Daoy (cell line): ENCODE measurements at places on chromosomes 13 and 19.

DNA sequence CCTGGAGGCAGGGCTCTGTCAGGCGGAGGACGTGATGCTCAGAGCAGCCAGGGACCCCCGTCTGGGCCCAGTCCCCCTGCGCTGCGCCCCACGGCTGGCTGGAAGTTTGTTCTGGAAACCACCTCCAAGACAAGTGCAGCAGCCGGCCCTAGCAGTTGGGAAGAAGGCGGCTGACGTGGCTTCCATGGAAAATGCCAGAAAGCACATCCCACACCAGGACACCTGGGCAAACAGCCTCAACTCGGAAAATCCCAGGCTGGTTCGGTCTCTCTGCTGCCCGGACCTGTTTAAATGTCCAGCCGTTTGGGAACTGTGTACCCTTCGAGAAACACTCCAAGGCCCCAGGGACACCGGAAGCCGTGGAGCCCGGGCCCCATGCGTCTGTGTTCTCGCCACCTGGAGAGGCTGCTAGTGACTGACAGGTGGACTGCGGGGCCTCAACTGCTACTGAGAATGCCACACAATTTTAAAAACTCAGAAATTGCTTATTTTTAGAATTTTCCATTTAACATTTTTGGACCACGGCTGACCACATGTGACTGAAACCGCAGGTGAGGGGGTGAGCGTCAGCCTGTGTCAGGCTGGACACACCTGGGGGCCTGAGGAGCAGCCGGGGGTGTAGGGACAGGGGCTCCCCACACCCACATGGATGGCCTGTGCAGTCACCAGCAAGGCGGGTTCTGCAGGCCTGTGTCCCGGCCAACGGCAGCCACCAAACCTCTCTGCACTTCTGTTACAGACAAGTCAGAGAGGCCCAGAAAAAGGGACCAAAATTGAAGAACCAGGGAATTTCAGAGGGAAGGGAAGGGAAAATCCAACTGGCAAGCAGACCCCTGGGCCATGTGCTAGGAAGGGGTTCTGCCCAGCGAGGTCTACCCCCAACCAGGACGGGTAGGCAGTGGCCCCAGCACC, 31.7 kb downstream of the RASA3 start:
- no peak for DNase-seq

DNA sequence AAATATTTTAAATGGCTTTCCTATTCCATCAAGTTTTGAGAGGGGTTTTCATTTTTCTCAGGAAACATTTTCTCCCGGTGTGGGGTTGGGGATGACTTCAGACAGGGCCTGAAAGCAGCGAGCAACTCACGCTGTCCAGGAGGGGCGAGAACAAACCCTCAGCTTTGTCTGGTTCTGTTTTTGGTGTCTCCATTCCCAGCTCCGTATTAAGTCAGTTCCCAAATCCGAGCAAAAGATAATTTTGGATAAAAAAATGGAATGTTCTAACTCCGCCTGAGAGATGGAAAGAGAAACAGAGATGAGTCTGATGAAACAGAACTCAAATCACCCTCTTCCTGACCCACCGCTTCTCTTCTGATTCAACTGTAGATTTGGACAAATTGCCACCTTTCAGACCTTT, 38.4 kb downstream of the RFX2 start:
- no peak for DNase-seq

GRCh38 chr13:45337803-45338202, 3.2 kb downstream of the TPT1 start:
- no peak for DNase-seq

DNA sequence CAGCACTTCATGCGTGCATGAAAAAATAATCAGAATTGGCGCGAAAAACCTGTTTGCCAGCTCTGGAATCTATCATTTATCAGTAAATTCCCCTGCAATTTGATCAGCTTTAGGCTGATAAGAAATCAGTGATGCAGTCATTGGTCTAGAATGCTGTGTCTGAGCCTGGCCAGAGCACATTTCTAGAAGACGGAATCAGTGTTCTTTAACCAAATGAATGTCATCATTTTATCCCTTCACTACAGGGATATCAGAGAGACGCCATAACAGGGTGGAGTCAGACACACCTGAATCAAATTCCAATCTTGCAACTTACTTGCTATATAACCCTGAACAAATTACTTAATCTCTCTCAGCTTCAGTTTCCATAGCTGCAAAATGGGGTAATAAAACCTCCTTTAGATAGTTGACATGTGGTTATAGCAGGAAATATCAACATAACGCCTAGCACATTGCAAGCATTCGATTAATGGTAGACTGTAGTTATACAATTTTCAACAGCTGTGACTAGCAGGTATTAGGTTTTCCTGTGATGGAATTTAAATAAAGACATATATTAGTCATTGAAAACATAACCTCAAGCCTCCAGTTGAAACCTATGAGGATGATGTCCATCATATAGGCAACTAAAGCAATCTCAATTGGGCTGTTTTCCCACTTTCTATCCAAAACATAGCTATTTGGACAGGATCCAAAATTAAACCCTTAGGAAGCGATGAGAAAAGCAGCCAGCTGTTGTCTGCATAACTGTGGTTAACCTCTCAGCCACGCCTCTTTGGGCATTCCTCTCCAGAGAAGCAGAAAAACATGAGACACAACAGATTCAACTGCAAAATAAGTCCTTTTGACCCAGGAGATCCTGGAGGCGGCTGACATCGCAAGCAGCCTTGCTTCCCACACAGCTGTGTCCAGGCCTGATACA, 51.6 kb upstream of the UBL3 start:
- peak; percentile 81 for DNase-seq

DNA sequence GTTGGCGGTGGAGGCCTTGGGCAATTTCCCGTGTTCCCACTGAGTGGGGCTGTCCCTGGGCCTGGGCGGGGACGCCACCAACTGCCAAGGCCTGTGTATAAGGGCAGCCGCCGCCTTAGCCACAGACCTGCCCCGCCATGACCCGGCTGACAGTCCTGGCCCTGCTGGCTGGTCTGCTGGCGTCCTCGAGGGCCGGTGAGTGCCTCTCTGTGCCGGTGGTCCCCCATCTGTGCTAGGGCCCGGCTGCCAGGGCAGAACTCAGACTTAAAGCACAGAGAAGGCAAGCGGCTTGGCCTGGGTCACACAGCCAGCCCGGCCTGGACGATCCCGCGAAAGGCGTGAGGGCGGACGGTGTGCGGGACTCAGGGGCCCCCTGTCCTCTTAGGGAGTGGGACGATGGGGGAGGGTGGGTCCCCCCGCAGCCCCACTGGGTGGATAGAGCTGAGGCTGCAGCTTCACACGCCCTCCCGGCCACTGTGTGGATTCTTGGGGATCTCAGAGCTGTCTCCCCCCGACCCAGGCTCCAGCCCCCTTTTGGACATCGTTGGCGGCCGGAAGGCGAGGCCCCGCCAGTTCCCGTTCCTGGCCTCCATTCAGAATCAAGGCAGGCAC, at the start of gene AZU1:
AZU1 (plus strand) TSS at position 128 of the 612 bp plus-strand sequence; CDS start at position 138, 10 bp downstream.
- DNase-seq: no peak

- DNase-seq: no peak
These were observed 70.2 kb downstream of the KLF2 start for GRCh38 chr19:16394681-16395375.

GRCh38 chr13:24630851-24631620, 49.2 kb upstream of the ATP12A start:
- peak; percentile 39 for DNase-seq

DNA sequence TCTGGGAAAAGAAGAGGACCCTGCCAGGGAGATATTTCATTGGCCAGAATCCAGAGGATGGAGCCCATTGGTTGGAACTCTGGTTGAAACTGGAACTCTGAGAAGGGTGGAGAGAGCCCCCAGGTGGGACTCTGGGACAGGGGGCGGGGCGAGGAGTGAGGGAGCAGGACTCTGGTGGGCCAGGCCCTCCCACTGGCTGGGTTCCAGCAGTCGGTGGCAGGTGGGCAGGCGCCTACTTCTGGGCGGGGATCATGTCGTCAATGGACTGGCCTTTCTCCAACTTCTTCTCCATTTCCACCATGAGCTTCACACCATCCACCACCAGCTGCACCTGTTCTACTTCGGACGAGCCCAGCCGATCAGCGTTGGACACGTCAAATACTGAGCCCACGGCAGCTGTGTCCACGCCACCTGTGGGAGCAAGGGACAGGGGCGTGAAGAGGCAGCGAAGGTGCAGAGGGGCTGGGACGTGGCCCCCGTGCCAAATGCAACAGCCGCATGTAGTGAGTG, 16.1 kb downstream of the CKM start:
- DNase-seq: no peak
